Hematopoietic multipotent progenitor cell treated with erythropoietin and hydrocortisone succinate and interleukin-3 and kit ligand, for 8 days (in vitro differentiated cells): ENCODE measurements at places on chromosomes 13 and 19.

DNA sequence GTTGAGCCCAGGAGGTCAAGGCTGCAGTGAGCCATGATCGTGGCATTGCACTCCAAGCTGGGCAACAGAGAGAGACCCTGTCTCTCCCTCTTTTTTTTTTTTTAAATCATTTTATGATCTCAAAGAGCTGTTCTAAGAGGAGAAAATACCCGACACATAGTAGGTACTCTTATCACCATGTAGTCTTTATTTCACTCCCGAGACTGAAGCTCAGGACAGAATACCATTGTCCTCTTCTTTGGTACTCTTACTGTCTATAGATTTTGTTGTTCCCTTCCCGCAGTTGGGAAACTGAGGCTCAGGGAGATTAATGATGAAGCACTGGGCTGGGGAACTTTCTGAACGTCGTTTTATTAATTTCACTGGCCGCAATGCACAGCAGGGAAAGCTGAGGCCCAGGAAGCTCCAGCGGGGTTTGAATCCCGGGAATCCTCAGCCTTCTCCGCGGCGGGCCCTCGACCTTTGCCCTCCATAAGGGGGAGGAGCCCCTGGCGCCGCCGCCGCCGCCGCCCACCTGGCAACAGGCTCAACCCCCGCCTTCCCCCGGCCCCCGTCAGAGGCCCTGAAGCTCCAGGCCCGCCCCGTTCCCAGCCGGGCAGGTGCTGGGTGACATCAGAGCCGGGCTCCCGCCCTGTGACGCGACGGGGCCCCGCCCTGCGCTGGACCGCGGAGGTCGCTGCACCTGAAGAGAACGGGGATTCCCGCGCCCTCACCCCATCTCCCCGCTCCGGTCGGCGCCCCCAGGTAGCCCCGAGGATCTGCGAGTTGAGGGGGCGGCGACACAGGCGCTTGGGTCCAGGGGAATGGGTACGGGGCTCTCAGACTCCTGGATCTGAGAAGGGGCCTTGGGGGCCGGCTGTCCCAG, 1.6 kb downstream of the MYH14 start:
- DNase-seq, result no peak

GRCh38 chr13:51322826-51323225, 16.7 kb upstream of the SERPINE3 start:
- DNase-seq, result no peak

DNA sequence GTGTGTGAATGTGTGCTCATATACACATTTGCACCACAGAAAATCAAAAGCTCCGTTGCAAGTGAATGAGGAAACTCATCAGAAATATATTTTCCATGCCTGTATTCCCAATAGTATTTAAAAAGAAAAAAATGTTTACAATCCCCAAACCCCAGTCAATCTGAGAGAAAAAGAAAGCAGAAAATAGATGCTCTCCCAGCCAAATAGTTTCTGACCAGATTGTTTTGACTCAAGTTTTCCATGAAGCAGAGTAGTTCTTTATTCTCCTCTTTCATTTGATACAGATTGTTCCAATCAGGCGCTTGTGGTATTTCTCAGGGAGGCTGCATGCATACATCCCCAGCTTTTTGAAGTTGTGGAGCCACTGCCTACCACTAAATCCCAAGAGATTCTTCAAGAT, 110.6 kb downstream of the STARD13 start:
- no peak for DNase-seq

GRCh38 chr13:92407858-92408257, 818.7 kb upstream of the GPC6 start:
- no peak for DNase-seq

GRCh38 chr19:5947435-5947834, 30.5 kb downstream of the RANBP3 start:
- DNase-seq, result no peak

DNA sequence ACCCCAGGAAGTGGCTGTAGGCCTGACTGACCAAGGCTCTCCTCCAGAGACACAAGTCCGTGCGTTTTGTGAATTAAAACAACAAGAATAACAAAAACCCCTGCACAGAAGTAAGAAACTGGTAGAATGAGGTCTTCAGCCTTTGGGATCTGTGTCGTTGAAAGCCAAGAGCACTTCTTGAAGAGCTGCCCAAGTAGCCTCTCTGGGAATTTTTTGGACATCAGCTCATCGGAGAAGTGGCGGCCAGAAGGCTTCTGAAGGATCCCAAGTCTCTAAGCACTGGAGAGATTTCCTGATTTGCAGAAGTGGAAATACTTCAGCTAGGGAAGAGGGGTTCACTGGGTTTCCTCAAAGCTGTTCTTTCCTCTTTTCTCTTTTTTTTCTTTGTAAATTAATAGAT, 100.4 kb upstream of the ZNF536 start:
- DNase-seq, result no peak

DNA sequence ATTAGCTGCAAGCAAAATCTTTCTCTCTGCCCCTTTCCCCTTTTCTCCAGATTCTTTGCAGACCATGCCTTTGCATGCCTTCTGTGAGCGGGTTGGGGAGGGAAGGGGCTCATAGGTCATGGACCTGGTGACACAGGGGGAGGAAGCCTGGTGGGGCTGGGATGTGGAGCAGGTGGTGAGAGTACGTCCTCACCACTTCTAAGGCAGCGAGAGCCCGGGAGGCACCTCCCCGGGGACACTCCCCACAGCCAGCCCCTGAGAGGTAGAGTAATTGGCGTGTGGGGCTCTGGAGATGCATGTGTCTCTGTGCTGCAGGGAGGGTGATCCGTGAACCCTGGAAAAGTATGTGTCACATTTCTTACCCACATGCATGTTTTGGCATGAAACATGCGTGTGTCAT, 42.5 kb upstream of the EHD2 start:
- no peak for DNase-seq

DNA sequence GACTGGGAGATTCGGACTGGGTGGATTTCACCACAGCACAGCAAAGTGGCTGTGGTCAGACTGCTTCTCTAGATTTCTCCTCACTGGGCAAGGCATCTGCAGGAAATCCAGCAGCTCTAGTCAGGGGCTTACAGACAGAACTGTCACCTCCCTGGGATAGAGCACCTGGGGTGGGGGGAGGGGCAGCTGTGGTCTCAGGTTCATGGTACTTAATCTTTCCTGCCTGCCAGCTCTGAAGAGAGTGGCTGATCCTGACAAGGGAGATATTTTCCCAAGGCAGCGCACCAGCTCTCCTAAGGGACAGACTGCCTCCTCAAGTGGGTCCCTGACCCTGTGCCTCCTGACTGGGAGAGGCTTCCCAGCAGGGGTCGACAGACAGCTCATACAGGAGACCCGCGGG, 212.8 kb upstream of the KLF12 start:
- DNase-seq, result no peak

- no peak for DNase-seq
These were observed 41.7 kb downstream of the HTR2A start for GRCh38 chr13:46855166-46855565.

DNA sequence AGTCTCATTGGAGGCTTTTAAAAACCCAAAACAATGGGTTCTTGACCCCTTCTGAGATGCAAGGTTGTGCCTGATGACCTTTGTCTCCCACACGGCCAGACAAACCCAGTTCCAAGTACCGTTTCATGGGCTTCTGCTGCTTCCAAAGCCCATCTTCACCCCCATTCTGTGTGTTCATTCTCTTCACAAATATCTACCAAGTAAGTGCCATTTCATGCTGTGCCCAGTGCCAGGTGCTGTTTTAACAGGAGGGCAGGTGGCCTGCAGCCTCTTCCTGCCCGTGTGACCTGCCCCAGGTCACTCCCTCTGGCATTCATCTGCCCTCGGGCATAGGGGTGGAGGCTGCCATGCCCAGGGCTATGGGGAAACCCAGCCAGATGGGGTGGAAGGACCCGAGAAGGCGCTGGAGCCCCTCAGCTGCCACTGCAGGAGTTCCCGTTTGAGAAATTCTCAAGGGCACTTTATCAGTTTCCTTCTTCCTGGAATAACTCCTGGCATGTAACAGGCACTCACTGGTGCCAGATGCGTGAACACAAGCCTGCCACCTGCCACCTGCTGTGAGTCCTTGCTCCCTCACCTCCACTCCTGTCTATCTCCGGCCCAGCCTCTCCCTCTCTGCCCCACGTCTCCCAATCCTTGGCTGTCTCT, 12.5 kb downstream of the CAPN12 start:
- DNase-seq, result no peak

- DNase-seq, result no peak
These were observed 55.5 kb downstream of the ENOX1 start for GRCh38 chr13:43731296-43731695.

GRCh38 chr13:94662274-94662945, 49.9 kb downstream of the SOX21 start:
- DNase-seq, result peak; percentile 99

- no peak for DNase-seq
These were observed 10.8 kb downstream of the NDUFA11 start for GRCh38 chr19:5892772-5893275.

- no peak for DNase-seq
These were observed 76.6 kb downstream of the SLC15A1 start for GRCh38 chr13:98675837-98676236.

GRCh38 chr13:32300406-32300805, 14.8 kb downstream of the ZAR1L start:
- DNase-seq, result no peak

- no peak for DNase-seq
These were observed 290.8 kb downstream of the SHISA2 start for GRCh38 chr13:25761041-25761440.

GRCh38 chr13:40758811-40759210, 12.2 kb downstream of the MRPS31 start:
- no peak for DNase-seq
